ENCODE measurements at places on chromosomes 6 and 20.
A peak's percentile ranks its signal among the peaks of the same experiment; 100 is the strongest.

- no peak for DNase-seq
Observed at GRCh38 chr6:113202852-113203714, 654.1 kb upstream of the MARCKS start.

GRCh38 chr20:54208548-54209176 is 775 bp downstream of the PFDN4 start:
- peak; percentile 21 for DNase-seq

- no peak for DNase-seq
Observed at GRCh38 chr6:15148356-15148946, 97.4 kb upstream of the JARID2 start.

- no peak for DNase-seq
Observed at GRCh38 chr20:59361411-59361810, 61.0 kb downstream of the EDN3 start.

- DNase-seq, result peak; percentile 60
Observed at GRCh38 chr20:62651285-62652021, 9.2 kb downstream of the SLCO4A1 start.

GRCh38 chr6:44575644-44576043 is 188.1 kb downstream of the CDC5L start:
- no peak for DNase-seq

GRCh38 chr6:126167726-126168125 is 172.2 kb upstream of the CENPW start:
- DNase-seq, result peak; percentile 25

GRCh38 chr6:8481727-8482126 is 46.4 kb upstream of the SLC35B3 start:
- no peak for DNase-seq

GRCh38 chr6:87393026-87393622 is 14.6 kb upstream of the CFAP206 start:
- peak; percentile 73 for DNase-seq

GRCh38 chr20:12902992-12903391 is 105.8 kb upstream of the SPTLC3 start:
- DNase-seq, result no peak

GRCh38 chr6:141744194-141744925 is 388.4 kb upstream of the GJE1 start:
- DNase-seq, result no peak

- DNase-seq, result no peak
Observed at GRCh38 chr6:5624256-5624655, 362.9 kb downstream of the FARS2 start.

DNA sequence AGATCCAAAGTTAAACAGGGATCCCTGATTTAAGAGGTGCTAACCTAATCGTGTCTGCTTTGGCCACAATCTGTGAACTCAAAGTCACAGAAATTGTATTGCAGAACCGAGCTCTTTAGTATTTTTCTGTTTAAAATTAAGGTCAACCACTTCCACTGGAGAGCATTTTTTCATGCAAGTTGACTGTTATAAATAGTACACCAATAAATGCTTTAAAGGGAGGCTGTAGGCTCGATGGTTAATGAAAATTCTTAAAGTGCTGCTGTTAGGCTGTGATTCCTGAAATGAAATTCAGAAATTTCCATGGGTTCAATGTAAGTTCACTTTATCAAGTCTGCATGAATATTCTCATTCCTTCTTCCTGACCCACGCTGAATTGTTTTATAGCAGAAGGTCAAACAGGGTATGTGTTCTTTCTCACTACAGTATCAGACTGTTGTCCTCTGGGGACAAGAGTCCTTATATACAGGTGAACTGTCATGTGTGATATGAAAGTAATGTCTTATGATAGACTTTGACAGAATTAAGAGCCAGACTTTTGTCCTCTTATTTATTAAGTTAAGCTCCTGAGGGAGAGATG is 92.5 kb upstream of the HDGFL1 start:
- peak; percentile 9 for DNase-seq

DNA sequence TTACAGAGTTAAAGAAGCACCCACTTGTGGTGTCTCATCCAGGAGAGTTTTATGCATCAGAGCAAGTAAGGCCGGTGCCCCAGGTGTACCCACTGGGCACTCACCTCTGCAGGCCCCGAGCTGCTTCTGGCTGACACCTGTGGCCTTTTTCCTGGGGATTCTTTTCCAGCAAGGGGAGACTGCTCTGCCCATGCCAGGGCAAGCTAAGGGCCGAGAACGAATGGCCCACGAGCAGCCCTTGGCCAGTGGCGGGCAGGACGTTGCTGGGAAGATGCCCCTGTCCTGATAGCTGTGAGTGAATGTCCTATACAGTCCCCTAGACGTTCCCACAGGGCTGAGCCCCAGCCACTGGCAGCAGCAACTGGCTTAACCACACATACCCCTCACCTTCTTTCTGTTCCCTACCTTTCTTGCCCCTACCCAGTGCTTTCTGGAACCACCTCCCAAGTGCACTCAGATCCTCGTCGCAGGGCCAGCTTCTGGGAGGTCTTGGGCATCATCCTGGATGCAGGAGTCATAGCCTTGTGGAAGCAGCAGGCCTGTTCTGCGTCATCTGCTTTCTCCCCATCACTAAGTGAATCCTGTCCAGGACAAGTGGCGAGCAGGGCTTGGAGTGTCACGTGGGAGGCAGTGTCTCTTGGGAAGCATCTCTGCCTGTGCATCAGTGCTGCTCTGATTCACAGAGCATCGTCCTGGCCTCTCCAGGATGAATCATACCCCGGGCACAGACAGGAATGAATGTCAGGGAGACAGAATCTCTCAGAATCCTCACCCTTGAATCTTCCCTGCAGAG is 32.5 kb downstream of the SYNDIG1 start:
- DNase-seq, result no peak

- DNase-seq, result no peak
Observed at GRCh38 chr6:99151634-99152346, 197.7 kb downstream of the FAXC start.

GRCh38 chr6:139868576-139868975 is 494.1 kb upstream of the CITED2 start:
- DNase-seq, result no peak

DNA sequence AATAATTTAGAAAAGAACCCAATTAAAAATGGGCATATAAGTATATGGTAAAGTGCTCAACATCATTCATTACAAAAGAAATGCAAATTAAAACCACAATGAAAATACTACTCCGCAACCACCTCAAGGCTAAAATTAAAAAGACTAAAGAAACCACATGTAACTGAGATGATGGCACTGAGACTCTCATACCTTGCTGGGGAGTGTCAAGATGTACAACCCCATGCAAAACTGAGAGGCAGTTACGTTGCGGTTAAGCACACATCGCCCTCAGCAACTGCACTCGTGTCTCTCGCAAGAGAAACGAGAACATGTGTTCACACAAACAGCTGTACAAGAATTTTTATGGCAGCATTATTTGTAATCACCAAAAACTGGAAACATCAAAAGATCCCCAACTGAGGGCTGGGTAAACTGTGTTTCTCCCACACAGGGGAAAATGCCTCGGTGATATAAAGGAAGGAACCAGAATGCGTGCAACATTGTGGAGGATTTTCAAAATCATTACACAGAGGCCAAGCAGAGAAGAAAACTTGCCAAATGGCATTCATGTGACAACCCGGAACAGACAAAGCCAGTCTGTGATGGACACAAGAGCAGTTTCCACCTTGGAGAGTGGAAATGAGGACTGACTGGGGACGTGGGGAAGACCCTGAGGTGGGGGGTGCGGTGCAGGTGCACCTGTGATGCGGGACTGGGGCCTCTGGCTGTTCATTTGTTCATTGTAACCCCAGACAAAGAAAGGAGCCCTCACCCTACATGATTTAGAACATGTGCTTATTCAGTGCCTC is 144.9 kb downstream of the WDR27 start:
- no peak for DNase-seq

GRCh38 chr6:126661646-126662045 is 321.7 kb downstream of the CENPW start:
- DNase-seq, result no peak

DNA sequence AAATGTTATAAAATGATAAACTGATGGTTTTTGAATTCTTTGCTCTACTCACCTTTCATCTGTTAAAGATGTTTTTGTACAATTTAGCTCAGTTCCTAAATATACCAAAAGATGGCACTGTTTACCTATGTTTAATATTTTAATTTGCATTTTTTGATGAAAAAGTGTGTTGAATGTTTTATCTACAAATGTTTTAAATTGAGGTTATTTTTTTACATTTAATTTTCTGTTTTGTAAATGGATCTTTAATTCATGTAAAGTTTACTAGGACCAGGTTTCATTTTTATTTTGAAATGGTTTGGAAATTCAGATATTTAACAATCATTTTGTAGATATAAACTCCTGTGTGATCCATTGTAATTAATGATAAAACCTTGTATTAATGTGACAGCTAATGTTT is 30.0 kb downstream of the CDKAL1 start:
- DNase-seq, result no peak

GRCh38 chr6:168608113-168608400 is 167.1 kb downstream of the SMOC2 start:
- DNase-seq, result no peak

- peak; percentile 43 for DNase-seq
Observed at GRCh38 chr6:113291751-113292445, 565.2 kb upstream of the MARCKS start.

GRCh38 chr6:10382322-10382721 is 32.6 kb downstream of the TFAP2A start:
- DNase-seq, result no peak

DNA sequence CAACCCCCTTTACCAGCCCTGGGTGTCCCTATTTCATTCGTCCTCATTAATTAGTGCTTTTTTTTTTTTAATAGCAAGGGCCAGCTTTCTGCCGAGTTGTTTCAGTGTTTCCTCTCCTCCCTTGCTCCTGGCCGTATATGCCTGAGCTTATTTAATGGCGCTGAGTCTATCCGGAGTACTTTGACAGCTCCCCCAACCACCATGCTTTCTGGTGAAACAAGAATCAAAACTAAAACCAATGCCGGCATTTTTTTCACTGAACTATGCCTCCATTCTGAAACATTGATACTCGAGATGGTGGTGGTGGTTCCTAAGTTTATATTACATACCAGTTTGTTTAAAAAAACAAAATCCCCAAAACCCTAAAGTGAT is 1.2 kb downstream of the DCBLD1 start:
- no peak for DNase-seq

DNA sequence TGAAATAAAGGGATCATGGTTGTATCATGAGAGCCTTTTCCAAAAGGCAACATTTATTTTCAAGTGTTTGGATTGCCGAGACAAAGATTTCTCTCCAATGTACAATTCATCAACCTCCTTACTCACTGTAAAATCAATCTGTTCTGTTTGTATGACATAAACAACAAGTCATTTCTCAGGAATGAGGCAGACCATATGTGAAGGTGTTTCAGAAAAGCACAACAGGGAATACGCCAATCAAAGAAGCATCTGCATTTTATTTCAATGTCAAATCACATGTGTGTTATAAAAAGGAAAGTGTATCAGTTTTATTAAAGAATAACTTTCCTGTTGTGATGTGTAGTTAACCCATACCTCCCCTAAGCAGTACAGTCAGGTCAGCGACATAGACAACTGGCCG is 653.7 kb downstream of the TFAP2A start:
- DNase-seq, result no peak

DNA sequence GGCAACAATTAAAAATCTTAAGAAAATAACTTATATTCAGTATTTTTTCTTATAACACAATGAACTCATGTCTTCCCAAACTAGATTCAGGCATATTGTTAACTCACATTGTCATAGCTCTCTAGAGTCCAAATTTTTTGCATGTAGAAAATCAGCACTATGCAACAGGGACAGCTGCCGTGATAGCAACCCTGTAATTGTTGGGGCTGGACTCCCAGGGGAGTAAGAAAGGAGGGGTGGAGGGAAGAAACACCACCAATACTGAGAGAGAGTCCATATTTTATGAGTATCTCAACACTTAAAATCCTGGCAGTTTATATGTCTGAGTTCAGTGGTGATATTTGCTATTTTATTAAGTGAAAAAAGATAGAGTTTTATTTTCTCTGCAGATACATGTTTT is 89.6 kb upstream of the HS3ST5 start:
- no peak for DNase-seq

DNA sequence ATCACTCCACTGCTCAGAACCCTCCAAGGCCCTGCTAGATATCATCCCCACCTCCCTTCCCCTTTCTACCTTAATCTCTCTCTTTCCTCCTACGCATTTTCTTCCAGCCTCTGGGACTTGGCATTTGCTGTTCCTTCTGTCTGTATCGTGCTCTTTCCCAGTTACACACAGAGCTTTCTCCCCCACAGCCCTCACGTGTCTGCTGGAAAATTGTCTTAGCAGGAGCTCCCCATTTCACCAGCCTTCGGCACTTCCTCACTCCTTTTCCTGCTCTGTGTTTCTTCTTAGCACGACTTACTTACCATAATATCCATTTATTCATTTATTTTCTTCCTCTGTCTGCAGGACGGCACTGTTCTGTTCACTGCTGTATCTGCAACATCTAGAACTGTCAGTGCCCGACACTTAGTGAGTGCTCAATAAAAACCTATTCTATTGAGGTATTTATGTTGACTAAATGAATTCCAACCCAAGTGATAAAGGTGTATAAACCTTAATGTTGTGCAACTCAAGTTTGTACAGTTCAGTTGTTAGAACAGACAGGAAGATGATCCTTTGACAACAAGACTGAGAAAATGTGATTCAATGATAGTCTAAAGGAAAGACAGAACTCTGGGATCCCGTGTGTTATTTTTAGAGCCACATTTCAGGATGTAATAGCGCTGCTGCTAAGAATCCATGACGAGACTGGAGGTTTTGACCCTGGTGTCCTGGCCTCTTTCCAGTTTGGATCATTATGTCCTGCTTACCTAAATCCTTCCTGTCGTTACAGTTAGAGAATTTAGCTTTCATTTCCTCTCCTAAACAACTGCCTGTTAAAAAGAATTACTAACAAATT is 170.1 kb upstream of the LAMP5 start:
- DNase-seq, result peak; percentile 75

DNA sequence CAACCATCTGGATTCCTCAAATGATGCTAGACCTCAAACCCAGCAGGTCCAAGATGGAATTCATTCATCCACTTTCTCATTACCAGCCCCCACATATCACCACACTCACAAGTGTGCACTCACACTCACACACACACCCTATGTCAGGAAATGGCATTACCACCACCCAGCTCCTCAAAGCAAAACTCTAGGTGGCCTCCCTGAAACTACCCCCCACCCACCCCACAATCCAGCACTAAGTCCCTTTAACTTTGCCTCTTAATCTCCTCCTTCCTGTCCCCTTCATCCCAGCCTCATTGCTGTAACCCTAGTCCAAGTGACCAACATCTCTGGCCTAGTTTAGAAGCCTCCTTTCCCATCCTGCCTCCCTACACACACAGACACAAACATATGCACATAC is 109.4 kb downstream of the TNFAIP3 start:
- DNase-seq, result no peak

GRCh38 chr6:3269281-3269975 is 10.7 kb downstream of the PSMG4 start:
- DNase-seq, result no peak

GRCh38 chr20:34875642-34876405 is 588 bp upstream of the ACSS2 start:
- peak; percentile 99 for DNase-seq
